ENCODE measurements at places on chromosomes 2 and 18.

GRCh38 chr2:189679226-189679625 is 4.8 kb downstream of the ANKAR start:
- no peak for DNase-seq

DNA sequence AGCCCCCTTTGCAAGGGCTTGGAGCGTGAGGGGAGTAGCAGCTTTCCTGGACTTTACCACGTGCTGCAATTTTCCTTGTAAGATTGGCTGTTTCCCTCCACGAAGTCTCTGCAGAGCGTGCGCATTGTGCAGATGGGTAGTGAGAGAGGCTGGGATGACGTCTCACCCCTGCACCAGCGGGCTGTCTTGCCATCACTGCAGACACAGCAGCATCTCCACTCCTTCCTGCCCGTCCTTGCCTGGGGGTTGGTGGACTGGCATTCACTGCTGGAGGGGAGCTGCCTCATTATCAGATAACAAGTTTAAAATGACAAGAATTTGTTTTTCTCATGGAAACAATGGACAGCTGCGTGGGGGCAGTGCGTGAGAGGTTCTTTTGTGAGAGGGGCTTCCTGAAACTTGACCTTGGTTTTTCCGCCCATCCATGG is 45.3 kb upstream of the HS6ST1 start:
- no peak for DNase-seq

DNA sequence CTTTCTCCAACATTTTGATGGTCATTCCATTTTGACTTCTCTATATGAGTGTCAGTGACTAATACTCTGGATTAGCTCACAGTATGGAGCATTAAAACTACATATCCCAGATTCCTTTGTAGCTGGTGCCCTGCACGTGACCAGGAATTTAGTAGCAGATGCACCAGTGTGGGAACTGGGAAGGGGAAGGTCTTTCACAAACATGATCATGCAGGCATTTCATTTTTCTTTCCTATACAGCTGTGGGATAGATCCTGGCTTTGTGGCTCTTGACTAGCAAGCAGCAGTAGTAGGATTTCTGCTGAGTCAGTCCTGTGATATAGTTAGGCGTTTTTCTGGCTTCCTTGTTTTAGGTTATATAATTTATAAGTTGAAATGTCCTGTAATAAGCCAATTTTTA is 971.0 kb upstream of the CDH2 start:
- DNase-seq, result peak; percentile 41

DNA sequence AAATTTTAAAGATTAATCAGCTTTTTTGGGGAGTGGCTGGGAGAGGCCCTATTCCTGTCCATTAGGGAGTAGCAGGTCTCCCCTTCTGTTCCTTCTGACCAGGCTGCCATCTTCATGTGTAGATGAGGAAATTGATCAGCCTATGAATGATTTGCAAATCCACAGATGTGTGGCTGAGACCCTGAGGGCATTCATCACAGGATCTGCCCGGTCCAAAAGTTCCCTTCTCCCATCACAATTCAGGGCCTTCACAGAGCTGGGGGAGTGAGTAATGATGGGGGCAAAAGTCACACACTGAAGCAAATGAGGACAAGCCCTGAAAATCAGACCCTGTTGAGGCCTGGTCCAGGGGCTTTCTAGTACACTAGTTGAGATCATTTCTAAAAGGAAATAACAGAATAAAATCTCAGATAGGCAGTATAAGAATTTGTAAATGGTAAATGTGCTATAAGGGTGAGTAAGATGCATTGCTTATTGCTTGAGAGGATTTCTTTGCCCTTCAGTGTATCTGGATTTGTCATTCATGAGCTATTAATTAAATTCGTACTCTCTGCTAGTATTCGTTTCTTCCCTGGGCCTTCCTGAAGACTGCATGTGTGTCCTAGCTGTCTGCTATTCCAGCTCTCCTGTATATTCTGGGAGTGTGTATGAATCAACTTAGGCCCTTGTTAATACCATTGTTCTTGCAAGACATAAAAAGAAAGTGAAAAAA is 53.2 kb downstream of the SETBP1 start:
- DNase-seq, result no peak

DNA sequence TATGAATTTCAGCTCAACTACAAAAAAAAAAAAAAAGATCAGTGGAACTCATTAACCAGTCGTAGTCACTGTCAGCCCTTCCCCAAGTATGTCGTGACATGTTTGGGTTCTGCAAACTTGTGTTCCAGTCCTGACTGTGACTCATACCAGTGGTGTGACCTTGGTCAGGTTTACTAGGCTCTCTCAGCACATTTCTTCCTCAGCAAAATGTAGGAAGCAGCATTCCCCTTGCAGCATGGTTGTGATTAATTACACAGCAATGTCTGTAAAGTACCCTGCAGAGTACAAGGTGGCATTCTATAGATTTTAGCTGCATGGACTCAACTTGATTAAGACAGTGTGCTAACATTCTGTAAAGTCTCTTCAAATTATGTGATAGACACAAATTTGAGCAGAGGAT is 156.9 kb downstream of the LAMA1 start:
- DNase-seq, result peak; percentile 15

- no peak for DNase-seq
Measured at GRCh38 chr2:240140920-240141319, 462 bp upstream of the OTOS start.

- no peak for DNase-seq
Measured at GRCh38 chr18:48294899-48295585, 114.1 kb downstream of the ZBTB7C start.

DNA sequence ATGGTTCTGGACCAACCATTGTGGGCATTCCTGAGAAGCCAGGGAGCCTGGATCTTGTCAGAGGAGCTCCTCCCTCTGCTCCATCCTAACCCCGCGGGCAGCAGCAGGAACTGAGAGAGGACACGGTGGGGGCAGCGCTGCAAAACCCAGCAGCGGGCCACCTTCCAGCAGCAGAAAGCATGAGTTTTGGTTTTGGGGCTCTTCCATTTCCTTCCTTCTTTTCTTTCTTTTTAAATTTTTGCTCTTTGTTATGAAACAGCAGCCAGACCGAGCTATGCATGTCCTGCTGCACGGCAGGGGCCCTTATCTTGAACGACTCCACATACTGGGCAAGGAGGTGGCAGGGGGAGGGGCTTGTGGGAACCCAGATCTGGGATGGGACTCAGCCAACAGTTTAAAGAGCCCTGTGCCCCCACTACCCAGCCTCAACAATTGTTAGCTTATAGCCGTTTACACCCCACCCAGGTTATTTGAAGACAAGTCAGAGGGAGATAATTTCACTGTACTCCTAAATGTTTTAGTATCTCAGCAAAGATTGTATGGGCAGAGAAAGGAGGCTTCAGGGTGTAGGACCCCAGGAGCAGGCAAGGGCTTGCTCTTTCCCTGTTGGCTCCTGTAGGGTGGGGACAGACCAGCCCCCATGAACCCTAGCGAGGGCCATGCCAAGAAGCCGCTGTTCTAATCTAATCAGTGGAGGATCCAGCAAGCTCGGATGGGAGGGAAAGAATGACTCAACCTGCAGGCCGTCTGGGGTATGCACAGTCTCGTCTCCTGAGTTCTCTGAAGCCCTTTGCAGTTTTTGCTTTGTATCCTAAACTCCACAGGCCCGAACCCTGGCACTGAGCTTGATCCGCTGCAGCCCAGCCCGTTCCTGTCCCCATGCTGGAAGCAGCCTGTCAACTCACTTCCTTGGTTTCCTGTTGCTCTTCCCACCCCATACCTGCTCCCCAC is 75.3 kb downstream of the LRRFIP1 start:
- no peak for DNase-seq

GRCh38 chr2:102480285-102481195 is 7.5 kb downstream of the SLC9A4 start:
- no peak for DNase-seq

DNA sequence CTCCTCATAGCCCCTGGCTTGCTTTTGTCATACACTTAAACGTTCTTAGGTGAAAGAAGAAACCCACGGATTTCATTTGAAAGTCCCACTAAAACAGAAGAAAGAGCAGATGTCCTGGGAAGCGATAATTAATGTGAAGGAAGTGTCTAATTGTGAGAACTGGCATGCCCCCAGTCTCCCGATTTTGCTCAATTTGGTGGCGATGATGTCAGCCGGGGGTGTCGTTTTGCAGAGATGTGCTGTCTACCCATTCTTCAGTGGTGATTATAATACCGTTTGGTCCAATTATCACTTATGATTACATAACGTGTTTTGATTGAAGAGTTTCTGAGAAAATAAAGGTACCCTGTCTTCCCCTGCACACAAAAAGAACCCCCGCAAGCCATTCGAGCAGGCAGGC is 103.1 kb downstream of the RTN4 start:
- no peak for DNase-seq

GRCh38 chr2:105674859-105675541 is 69.7 kb upstream of the NCK2 start:
- DNase-seq, result no peak

- DNase-seq, result no peak
Measured at GRCh38 chr2:203973676-203974075, 37.1 kb downstream of the ICOS start.

GRCh38 chr2:5978131-5978751 is 286.1 kb downstream of the SOX11 start:
- DNase-seq, result no peak

GRCh38 chr18:46622999-46623398 is 34.0 kb downstream of the LOXHD1 start:
- DNase-seq, result no peak

DNA sequence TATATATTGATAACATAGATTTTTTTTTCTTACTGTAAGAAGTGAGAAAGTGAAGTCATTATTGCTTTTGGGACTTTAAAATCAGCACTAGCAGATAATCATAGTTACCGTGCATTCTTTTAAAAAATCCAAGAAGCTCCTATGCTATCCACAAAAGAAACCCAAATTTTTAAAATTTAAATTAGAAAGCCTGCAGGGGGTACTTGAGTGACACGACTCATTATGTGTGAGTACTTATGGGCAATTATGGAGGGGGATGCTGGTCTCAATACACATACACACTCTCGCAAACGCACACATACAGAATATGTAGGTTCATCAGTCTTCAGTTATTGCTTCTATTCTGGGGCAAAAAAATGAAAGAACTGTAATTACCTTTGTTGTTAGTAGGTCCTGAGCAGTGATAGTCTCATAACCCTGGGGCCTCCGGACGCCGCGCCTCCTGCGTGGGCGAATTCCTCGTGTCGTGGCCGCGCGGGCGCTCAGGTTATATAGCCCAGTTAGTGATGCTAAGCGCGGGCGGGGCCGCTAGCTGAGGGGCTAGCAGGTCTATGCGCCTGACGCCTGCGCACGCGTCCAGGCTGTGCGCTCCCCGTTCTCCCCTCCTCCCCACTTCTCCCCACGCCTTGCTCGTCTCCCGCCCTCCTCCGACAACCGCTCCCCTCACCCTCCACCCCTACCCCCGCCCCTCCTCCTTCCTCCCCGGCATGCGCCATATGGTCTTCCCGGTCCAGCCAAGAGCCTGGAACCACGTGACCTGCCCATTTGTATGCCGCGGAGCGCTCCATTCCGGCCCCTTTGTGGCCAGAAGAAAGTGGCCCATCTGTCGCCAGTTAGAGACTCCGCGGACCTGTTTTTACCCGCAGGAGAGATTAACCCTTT is at the start of gene NEUROD1:
NEUROD1 (minus strand) TSS at position 463 of the 882 bp plus-strand sequence. CDS start 1,657 bp downstream, outside the sequence.
- no peak for DNase-seq

DNA sequence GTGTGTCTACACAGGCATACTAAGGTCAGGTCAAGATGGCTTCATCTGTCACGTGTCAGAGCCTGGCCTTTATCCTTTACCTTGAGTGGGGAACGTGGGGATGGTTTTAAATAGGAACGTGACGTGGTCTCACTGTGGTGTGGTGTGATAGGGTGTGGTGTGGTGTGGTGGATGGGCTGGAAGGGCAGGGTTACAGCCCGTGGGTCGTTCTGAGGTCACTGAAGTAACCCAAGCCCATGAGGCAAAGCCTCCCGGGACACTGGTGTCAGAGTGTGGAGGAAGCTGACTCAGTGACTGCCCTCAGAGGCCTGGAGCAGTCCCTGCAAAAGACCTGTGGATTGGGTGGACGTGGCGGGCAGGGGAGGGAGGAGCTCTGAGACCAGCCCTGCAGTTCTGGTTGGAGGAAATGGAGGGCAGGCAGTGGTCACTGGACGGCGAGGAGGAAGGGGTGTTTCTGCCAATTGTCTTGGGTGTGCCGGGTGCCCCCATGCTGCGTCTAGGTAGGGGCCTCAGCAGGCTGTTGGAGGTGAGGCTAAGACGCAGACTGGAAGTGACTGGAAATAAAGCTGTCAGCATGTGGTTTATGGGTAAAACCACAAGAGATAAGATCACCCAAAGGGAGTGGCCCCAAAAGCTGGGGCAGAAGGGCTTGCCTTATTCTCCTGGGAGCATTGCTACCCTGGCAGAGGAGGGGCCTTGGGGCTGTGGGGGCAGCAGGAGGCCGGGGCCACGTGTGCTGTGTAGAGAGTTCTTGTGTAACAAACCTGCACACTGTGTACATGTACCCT is 84.8 kb downstream of the SH3RF3 start:
- DNase-seq, result peak; percentile 26

DNA sequence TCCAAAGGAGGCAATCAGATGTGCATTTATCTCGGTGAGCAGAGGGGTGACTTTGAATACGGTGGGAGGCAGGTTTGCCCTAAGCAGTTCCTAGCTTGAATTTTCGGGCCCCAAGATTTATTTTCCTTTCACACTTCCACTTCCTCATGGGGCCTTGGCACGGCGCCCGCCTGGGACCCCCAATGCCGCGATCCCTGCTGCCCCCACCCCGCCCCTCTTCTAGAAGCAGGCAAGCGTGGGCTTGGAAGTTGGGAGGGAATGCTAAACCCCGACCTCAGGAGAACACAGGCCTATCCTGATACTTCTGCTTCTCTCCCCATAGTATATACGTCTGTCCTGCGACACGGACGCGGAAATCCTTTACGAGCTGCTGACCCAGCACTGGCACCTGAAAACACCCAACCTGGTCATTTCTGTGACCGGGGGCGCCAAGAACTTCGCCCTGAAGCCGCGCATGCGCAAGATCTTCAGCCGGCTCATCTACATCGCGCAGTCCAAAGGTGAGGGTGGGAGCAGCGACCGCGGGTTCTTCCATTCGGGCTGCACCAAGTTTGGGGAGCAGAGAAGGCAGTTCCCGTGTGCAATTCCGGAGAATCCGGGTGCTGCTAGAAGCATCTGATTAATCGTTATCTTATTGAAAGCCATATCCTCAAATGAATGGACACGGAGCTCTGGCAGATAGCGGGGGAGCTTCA is 21.6 kb downstream of the TRPM8 start:
- DNase-seq, result no peak

- DNase-seq, result no peak
Measured at GRCh38 chr2:72673279-72673678, 152.6 kb downstream of the EXOC6B start.

DNA sequence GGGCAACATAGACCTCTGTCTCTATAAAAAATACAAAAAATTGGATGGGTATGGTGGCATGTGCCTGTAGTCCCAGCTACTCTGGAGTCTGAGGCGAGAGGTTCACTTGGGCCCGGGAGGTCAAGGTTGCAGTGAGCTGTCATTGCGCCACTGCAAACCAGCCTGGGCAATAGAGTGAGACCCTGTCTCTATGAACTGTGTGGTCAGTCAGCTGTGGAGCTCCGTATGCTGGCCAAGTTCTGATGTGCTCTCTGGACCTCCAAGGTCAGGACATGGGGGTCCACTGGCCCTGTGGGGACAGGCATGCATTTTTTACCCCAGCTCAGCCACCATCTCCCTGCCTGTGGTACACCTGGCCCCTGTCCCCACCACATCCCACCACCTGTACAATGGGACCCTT is 71.6 kb downstream of the TMEM131 start:
- DNase-seq, result no peak
